ENCODE measurements at places on chromosomes 6 and 20. TPM values are rescaled to one million over a fixed set of nuclear protein-coding genes. Genes with fewer than 3 reads are reported as not detected.

FAM83B gene
- not detected for total RNA-seq

PXDC1 gene
- 1.6 TPM for total RNA-seq

SNTA1 gene
- 5.0 TPM for total RNA-seq

PPP1R3G gene
- 0.11 TPM for total RNA-seq

TJAP1 gene
- 37.2 TPM for total RNA-seq

BFSP1 gene
- total RNA-seq, result 0.12 TPM

CD40 gene
- 5.1 TPM for total RNA-seq

UFL1 gene
- total RNA-seq, result 27.3 TPM

ZNF391 gene
- total RNA-seq, result 4.3 TPM

SSR1 gene
- 129 TPM for total RNA-seq

MACROD2 gene
- total RNA-seq, result not detected

GATA5 gene
- total RNA-seq, result not detected

NOTCH4 gene
- 0.69 TPM for total RNA-seq

CALHM4 gene
- total RNA-seq, result not detected

COX7A2 gene
- 520 TPM for total RNA-seq

GPRC6A gene
- not detected for total RNA-seq

PLCB4 gene
- total RNA-seq, result 0.02 TPM

TINAG gene
- not detected for total RNA-seq

OR2H1 gene
- not detected for total RNA-seq

GPX5 gene
- total RNA-seq, result not detected

HLA-DOA gene
- 3.3 TPM for total RNA-seq

C4A gene
- total RNA-seq, result 3.4 TPM

HLA-DQB1 gene
- 3.1 TPM for total RNA-seq

LY6G6F gene
- not detected for total RNA-seq

KCNQ2 gene
- total RNA-seq, result not detected

CTAGE9 gene
- total RNA-seq, result not detected

HLA-DPA1 gene
- total RNA-seq, result 13.3 TPM

SAMD10 gene
- 30.7 TPM for total RNA-seq

RAMACL gene
- 0.30 TPM for total RNA-seq

LY6G6D gene
- not detected for total RNA-seq

TRAPPC3L gene
- total RNA-seq, result not detected

CSE1L gene
- 126 TPM for total RNA-seq

Data from activated CD4-positive, alpha-beta T cell treated with anti-CD3 and anti-CD28 coated beads for 36 hours (primary cell).